ENCODE measurements at places on chromosomes 12 and 14.

GRCh38 chr14:55964821-55965220, 153.4 kb upstream of the PELI2 start:
- no peak for DNase-seq

DNA sequence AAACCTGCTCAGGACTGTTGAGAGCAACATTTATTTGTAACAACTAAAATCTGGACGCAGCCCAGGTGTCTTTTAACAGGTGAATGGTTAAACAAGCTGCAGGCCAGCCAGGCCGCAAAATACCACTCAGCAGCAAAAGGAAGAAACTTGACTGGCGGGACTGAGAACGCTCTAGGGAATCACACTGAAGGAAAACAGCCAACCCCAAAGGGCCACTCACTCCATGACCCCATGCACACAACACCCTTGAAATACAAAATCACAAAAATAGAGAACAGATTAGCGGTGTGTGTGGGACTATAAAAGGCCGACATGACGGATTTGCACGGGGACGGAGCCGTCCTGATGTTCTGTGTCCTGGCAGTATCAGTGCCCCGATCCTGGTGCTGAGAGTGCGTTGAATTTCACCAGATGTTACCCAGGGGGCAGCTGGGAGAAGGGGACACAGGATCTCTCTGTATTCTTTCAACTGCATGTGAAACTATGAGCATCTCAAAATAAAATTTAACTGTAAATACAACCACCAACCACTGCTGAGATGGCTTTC, 23.0 kb downstream of the VPS37B start:
- no peak for DNase-seq

DNA sequence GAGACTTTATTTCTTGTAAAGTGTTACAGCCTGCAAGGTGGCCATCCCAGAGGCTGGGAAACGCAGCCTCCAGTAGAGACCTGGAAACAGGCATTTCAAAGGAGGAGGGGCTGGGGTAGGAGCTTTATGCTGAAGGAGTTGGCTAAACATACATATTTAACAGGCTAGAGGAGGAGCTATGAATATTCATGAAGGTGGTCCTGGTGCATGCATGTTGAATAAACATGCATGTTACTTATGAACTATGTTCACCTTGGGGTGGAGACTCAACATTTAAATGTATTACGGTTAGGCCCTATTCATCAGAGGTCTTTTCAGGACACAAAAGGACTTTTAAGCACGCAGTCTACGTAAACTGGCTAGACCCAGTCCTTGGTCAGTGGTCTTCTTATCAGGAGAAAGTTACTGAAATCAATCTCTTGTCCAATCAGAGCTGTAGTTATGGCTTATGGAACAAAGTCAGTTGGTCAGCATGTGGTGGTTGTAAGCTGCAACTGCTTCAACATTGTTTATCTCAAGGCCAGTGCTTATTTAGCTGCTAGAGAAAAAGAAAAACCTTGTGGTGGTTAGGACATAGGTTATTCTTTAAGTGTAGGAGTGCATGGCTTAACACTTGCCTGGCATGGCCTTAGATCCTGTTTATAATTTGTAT, 11.4 kb upstream of the ARF6 start:
- no peak for DNase-seq

- DNase-seq: no peak
These were observed 121.1 kb downstream of the TGFB3 start for GRCh38 chr14:75860561-75861160.

GRCh38 chr14:19771895-19772430, 1.3 kb upstream of the OR4M1 start:
- no peak for DNase-seq

DNA sequence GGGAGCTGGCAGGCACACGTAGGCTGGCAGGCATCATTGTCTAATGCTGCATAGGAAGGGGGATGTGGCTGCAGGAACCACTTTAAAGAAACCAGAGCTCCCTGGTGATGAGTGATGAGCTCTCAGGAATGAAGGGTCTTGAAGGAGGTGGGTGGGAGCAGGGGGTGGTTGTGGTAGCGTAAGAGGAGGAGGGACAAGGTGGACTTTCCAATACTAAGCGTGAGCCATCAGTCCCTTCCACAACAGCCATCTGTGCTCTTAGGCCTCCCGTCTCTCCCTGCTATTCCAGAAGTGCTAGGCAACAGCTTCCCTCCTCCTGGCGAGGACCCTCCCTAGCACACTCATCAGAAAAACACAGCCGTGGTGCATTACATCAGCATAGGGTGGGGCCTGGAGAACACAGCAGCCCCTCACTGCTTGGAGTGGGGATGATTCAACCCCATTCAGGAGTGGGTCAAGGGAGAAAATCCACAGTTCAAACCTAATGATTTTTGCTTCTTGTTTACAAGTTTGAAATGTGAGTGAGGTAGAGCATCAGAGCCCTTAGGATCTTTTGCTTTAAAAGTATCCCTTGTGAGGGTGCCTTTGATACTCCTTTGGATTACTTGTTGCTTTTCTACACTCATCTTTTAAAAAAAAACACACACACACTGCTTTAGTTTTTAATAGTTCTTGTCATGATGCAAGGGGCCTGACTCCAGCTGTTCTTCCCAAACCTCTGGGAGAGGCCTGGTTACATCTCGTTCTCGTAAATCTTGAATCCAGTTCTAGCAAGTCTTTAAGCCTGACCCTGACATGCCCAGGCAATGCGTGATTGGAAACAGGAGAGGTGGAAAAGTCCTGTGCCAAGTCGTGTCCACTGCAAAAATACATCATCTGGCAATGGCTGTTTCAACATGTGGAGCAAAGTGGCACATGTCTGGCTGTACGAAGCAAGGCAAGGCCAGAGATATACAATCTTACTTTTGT, 356.4 kb upstream of the DDHD1 start:
- no peak for DNase-seq

- no peak for DNase-seq
These were observed 212.0 kb downstream of the CACNA1C start for GRCh38 chr12:2264651-2265232.

DNA sequence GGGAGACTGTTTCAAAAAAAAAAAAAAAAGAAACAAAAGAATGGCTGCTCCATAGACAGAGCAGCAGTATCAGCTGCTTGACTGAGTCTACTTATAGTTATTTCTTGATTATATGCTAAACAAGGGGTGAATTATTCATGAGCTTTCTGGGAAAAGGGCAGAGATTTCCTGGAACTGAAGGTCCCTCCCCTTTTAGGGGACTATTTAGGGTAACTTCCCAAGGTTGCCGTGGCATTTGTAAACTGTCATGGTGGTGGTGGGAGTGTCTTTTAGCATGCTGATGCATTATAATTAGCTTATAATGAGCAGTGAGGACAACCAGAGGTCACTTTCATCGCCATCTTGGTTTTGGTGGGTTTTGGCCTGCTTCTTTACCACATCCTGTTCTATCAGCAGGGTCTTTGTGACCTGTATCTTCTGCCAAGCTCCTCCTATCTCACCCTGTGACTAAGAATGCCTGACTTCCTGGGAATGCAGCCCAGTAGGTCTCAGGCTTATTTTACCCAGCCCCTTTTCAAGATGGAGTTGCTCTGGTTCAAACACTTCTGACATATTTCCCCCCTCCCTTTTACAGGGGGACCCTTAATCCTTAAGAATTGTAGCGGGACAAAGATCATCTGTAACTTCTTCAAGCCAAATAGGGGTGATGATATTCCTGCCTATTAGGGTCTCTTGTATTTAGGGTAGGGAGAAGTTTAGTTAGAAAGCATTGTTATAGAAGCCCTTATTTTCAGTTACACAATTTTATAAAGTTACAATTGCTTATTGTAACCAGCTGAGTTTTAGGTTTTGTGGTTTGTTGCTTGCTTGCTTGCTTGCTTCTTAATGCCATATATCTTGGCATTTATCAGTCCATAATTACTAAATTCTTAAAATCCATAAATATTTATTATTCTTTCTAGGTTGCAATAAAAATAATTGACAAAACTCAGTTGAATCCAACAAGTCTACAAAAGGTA, 42.5 kb downstream of the MARK3 start:
- DNase-seq: no peak

GRCh38 chr14:97077687-97078086, 280.5 kb downstream of the VRK1 start:
- DNase-seq: no peak

GRCh38 chr12:53551889-53552291, 44.6 kb upstream of the NPFF start:
- no peak for DNase-seq

GRCh38 chr14:69673578-69674305, 62.3 kb downstream of the SUSD6 start:
- DNase-seq: no peak

DNA sequence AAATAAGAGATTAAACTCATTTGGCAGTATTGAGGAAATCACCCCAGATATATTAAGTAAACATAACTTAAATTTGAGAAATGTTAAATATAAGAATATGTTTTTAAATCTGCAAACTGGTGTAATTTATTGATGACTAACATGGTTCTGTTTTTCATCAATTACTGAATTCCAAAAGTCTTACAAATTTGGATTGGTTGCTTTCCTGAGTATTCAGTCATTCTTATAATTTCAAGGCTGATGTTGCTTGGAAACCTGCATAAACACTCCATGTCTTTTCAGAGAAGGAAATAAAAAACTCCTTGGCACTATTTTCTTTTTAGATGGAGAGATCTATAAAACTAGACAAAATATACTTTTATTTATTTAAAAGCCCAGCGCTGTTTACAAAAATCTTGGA, 71.7 kb downstream of the NOVA1 start:
- no peak for DNase-seq

GRCh38 chr12:109948368-109948767, 47.8 kb downstream of the GIT2 start:
- no peak for DNase-seq

GRCh38 chr14:96187216-96188031, 17.2 kb upstream of the BDKRB2 start:
- DNase-seq: no peak

- DNase-seq: no peak
These were observed 929 bp upstream of the UBE2N start for GRCh38 chr12:93442411-93443340.

DNA sequence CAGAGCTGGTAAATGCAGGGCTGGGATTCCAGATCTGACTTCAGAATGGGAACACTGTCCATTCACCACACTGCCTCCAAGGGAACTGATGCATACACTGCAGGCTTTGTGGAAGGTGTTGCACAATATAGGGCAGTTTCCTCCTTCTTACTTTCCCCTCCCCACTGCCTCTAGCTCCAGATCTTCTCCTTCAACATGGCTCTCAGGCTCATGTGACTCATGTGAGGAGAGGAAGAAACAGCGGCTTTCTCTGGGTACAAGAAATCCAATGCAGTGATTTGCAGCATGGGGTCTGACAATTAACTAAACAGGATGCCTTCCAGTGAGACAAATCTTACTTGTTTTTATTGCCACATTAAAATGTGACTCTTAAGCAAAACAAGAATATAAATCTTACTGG, 447.6 kb upstream of the CCDC196 start:
- DNase-seq: no peak

DNA sequence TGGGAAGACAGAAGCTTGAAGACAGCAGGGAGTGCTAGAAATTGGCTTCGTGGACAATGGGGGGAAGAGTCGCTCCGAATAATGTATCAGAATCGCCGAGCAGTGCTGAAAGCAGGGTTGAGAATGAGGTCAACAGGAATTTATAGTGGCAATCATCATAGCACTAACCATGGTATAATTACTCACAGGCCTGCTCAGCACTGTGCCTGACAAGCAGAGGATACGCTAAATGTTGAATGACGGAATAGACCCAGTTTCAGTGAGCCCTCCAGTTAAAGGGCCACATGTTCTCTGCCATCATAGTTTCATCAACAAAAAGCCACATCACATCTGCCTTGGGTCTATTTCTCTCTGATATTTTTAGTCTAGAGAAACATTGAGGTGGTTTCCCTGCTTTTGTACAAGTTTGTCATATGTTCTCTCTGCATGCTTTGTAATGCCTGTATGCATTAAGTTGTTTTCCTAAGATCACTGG, 130.3 kb upstream of the EGLN3 start:
- no peak for DNase-seq

DNA sequence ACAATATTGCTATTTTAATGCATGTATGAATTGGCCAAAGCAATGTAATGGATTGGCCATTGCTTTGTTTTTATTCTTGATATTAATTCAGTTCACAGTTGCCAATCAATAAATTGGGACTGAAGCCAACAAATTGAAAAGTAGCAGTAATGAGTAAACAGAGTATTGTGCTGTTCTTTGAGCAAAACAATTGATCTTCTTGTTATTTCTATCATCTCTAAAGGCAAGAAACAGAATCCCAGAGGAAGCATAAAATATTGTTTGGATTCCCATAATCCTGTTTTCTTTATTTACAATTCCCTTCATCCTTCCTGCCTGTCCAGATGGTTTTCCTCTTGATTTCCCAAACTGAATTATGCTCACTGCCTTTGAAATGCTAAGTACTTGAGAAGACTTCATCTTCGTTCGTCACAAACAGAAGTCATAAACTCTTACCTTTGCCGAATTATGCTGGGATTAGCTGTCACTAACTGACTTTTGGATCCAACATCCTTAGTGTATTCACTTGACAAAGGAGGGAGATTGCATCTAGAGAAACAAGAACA, 85.9 kb downstream of the ST8SIA1 start:
- no peak for DNase-seq

DNA sequence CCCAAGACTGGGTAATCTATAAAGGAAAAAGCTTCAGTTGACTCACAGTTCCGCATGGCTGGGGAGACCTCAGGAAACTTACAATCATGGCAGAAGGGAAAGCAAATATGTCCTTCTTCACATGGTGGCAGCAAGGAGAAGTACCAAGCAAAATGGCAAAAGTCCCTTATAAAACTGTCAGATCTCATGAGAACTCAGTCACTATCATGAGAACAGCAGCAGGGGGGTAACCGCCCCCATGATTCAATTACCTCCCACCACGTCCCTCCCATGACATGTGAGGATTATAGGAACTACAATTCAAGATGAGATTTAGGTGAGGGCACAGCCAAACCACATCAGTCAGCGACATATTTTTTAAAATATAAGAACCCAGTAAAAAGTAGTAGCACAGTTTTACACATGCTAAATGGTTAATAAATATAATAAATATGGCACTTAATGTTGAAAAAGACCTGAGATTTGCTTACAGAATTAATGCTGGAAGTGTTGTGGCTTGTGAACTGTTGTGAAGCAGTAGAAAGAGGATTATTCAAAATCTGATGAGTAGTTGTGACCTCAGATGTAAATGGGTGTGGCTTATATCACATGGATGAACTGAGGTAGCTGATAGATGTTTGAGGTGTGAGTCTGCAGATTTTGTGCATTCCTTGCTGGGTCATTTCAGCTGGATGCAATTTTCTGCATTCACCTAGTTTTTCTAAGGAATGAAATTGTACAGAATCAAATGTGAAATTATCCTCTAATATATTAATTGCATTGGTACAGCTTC, 46.9 kb upstream of the CHPT1 start:
- no peak for DNase-seq

DNA sequence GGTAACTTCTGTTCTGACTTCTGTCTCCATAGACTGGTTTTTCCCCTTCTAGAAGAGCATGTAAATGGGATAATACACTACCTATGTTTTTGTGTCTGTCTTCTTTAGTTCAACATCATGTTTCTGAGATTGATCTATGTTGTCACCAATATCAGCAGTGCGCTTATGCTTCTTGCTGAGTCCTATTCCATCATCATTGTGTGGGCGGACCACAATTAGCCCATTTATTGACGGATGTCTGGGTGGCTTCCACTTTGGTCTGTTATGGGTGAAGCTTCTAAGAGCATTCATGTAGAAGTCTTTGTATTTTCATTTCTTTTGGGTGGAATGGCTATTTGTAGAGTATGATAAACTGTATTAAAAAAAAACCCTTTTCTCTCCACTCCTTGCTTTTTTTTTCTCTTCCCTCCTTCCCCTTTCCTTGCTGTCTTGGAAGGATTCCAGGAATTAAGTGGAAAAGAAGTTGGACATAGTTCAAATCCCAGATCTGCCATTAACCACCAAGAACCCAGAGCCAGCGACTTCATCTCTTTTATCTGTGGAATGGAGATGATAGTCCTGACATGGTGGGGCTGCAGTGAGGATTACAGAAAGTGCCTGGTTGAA, 7.0 kb upstream of the SERPINA1 start:
- DNase-seq: no peak
